ENCODE measurements at places on chromosomes 11 and 22. TPM values are rescaled to one million over a fixed set of nuclear protein-coding genes. Genes with fewer than 3 reads are reported as not detected.
A peak's percentile ranks its signal among the peaks of the same experiment; 100 is the strongest.

- peak; percentile 23 for DNase-seq
Measured at GRCh38 chr22:19495562-19496323, 16.0 kb downstream of the CDC45 start.

- DNase-seq, result peak; percentile 49
Measured at GRCh38 chr11:78228467-78228866, 39.7 kb downstream of the USP35 start.

DNA sequence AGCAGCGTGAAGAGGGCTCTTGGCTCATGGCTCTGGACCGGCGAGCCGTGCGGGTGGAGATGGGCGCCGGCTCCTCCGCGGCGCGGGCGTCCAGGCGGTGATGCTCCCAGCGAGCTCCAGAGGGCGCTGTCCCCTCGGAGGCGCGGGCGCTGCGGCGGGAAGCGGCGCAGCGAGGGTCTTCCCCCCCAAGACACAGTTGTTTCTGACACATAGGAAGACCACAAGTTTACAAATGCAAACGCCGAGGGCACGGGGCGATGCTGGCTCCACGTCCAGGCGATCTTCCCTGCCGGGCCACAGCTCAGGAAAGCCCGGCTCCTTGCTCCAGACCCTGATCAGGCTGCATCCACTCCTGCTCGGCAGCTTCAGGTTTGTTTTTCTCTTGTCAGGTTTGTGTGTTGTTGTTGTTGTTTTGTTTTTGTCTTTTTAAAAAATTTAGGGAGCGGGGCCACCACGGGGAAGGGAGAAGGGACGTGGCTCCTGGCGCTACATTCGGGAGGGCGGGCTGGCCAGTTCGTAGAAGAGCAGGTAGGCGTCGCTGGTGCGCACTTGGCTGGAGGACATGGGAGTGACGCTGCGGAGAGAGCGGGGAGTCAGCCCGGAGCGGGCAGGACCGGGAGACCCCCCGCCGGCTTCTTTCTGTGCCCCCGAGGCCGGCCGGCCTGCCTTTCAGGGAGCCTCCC, 10.0 kb upstream of the MFRP start:
- peak; percentile 74 for DNase-seq

DNA sequence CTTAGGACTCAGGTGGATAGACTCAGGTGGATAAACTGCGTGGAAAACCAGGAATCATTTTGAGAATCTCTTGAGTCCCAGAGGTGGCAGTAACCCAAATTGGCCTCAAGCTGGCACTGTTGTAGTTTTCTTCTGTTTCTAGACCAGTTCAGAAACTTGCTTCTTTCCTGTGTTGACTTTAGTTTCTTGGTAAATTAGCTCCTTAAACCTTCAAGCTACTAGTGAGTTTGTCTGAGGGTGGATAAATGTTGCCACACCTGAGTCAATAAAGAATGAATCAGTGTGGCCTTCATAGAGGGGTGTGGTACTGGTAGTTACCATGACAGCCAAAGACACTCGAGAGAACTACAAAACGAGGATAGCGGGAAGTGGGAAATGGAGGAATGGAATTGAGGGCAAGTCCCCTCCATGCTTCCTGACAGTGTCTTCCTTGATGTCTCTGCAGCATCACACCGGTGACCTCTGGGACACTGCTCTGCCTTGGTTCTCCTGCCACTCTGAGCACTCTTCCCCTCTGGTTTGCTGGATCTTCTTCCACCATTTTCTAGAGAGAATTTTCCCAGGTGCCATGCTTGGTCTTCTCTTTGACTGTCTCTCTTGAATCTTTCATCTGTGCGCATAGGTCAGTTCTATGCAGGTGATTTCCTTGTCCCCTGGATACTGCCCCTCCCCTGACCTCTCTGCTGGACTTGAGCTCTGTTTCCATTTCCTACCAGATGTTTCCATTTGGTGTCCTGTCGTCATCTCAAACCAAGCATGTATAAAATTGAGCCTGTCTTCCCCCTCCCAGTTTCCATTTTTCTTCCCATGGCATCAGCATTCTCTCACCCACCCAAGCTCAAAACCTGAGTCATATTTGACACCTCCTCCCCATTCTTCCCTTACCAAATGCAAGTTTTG, 7.2 kb downstream of the POLD4 start:
- DNase-seq, result peak; percentile 36

DNA sequence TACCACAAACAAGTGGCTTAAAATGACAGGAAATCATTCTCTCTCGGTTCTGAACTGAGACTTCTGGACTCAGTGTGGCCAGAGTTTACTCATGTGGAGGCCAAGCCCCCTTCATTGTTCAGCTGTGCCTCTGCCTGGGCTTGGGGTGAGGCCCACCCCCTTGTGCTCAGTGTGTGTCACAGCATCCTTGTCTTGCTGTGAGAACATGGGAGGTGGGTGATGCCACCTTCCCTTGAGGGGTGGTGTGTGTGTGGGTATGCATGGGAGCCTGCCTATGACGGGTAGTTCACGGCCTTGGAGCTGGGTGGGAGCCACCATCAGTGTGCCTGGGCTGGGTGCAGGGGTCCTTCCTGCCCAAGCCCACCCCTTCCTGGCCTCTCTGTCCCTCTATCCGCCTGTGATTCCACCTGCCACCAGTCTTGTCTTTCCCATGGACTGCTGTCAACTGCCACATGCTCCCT, 101.7 kb downstream of the MORC2 start:
- no peak for DNase-seq

- no peak for DNase-seq
Measured at GRCh38 chr22:43639228-43639948, 172.7 kb downstream of the EFCAB6 start.

DNA sequence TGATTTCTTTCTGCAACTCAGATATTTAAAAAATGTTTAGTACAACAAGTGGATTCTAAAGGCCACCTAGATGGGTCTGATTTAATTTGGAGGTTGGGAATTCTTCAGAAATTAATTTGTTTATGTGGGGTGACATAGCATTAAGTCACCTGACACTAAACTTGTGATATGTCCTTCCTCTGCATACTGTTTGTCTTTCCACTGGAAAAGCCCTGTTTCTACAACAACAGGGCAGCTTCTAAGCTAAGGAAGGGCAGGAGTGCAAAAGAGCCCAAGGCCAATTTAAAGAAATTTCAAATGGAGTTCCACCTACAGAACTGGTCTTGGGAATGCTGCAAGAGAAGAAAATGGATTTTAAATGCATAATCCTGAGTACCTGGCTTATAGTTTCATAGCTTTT, 319.2 kb downstream of the SOX6 start:
- no peak for DNase-seq

- DNase-seq, result no peak
Measured at GRCh38 chr22:50696799-50697561, 24.4 kb downstream of the SHANK3 start.

Gene P2RX3
- total RNA-seq, result not detected

Gene TSGA10IP
- not detected for total RNA-seq

Gene CELSR1
- total RNA-seq, result 0.23 TPM
